Head of caudate nucleus (tissue), 42 donors: ENCODE measurements at places on chromosomes 2 and 18.

DNA sequence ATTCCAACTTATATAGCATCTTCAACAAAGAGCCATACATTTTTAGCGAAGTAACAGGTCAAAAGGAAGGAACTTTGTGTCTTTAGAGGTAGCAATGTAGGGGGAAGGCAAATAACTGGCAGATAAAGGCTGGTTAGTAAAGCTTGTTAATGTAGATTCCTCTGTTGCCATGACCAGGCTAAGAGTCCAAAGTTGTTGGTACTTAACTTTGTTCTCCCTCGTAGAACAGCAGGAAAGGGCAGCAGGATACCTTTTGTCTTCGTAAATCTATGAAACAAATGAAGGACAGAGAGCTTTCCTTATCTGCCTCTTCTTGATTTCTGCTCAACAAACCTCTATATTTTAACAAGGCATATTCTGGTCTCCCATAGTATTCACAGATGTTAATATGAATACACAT lies 18.6 kb downstream of the ZBTB14 start:
- no peak for DNase-seq

GRCh38 chr18:50793641-50794565 lies 25.9 kb downstream of the MRO start:
- DNase-seq, result no peak

- DNase-seq, result no peak
Measured at GRCh38 chr2:127681288-127681804, 6.0 kb upstream of the LIMS2 start.

GRCh38 chr18:57973889-57974288 lies 70.1 kb upstream of the NEDD4L start:
- no peak for DNase-seq

DNA sequence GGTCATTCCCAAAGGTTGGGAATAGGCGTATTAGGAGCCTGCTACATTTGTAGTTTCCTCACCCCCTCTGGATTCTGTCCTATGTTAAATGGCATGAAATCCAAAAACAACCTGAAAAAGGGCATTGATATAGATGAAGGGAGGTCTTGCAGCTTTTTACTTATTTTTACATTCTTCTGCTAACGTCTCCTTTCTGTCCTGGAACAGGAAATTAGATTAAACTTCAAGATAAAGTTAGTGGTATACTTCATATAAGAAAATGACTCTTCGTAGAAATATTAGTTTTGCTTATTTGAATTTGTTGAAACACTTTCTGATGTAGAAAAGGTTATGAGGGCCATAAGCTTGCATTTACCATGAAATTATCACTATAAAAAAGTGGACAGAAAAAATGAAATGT lies 694.5 kb downstream of the ADCYAP1 start:
- DNase-seq, result no peak

GRCh38 chr18:9876867-9877654 lies 8.7 kb upstream of the TXNDC2 start:
- no peak for DNase-seq

DNA sequence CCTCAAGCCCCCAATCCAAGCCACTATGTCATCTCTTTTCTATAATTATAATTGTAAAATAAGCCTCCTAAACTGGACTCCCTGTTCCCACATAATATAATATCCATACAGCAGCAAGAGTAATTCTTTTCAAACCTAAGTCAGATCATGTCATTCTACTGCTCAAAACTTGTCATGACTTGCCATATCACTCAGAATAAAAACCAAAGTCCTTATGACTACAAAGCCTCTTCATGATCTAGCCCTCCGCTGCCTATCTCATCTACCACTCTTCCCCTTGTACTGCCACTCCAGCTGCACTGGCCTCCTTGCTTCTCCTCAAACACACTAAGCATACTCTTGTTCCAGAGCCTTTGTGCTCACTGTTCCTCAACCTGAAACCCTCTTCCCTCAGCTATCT lies 69.9 kb downstream of the MEMO1 start:
- no peak for DNase-seq

DNA sequence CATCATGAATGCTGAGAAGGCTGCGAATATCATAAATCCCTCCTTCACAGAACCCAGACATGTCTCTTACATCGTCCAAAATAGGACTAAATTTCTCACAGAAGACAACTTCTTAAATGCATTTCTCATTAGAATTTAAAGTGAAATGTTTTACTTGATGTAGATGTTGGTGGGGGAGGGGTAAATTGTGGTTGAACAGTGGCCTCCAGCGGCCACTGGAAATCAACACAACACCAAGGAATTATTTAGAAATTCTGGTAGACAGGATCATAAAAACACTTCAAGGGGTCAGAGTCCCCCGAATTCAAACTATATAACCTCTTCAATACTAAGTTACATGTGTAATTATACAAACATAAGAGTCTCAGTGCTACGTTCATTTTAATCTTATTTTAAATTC lies 135.9 kb downstream of the ABCA12 start:
- peak; percentile 13 for DNase-seq

GRCh38 chr2:234491897-234492296 lies 5.0 kb downstream of the ARL4C start:
- no peak for DNase-seq

- peak; percentile 67 for DNase-seq
Measured at GRCh38 chr2:147082850-147083522, 761.8 kb upstream of the ACVR2A start.

DNA sequence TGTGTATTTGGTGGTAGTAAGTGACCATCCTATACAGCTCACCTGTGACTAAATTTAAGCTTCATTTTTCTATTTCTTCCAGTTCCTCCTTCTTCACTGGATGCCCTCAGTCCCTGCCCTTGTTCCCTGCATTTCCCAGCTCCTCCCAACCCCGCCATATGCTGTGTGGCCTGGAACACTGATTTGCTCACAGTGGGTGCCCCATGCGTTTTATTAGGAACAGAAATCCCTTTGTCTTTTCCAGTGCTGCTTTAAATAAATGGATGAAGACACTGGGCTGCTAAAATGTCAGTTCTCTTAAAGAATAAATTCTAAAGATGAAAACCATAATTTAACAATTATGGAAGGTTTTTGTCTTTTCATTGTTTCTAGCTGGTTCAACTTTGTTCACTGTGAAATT lies 477.3 kb downstream of the DCDC2C start:
- DNase-seq, result no peak

DNA sequence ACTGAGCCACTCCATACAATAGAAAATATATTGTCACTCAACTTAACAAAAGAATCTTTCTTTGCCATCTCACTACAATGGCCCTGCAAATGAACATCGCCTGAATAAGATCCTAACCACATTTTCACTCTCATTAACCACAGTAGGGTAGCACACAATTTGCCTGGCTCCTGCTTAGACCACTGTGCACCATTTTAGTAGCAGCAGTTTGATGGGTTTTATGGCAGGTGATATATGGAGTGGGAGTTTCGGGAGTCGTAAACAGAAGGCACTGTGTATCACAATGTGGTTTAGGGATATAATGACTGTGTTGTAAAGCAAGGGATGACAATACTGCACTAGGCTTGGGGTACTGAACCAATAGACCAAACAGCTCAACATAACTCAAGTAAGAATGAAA lies 617.4 kb downstream of the BCL11A start:
- DNase-seq, result no peak

DNA sequence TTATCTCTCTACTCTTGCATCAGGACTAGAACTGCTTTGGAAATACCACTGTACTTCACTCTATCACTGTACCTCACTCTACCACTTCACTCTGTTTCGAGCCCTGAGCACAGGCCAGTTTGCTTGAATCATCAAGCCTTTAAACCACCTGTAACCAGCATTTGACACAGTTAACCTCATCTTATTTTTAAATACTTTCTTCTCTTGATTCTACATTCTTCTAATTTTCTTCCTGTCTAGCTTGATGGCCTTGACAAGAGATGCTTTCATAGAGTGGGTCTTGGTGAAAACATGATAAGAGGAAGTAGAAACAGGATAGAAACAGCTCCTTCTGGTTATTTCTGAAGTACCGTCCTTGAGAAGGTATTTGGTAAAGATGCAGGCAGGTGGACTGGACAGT lies 78.1 kb downstream of the SPIRE1 start:
- DNase-seq, result no peak

- DNase-seq, result no peak
Measured at GRCh38 chr18:48884771-48885170, 66.0 kb downstream of the SMAD7 start.

DNA sequence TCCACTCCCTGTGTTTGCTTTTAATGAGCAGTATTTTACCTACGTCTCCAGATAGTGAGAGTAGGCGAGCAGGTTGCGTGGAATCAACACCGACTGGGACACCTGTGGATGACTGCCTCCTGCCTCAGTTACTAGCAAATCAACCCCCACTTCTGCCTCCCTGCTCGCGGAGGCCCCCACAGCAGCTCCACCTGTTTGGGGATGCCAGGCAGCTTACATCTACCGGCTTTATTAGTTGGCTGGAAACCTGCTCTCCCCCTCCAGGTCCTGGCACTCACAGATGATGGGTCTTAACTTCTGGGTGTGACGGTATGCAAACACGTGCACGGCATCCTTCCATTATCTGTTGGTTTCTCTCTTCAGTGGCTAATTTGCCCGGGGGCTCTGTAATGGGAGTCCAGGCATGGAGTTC lies 164.4 kb upstream of the SESTD1 start:
- DNase-seq, result no peak

GRCh38 chr2:174951745-174952144 lies 53.4 kb downstream of the CHN1 start:
- no peak for DNase-seq

- peak; percentile 9 for DNase-seq
Measured at GRCh38 chr18:2337552-2338141, 233.7 kb downstream of the METTL4 start.

- DNase-seq, result no peak
Measured at GRCh38 chr2:85823951-85824350, 64.8 kb downstream of the ST3GAL5 start.

GRCh38 chr2:237884681-237885080 lies 25.3 kb downstream of the RAMP1 start:
- no peak for DNase-seq

- no peak for DNase-seq
Measured at GRCh38 chr18:79420033-79420745, 24.5 kb downstream of the NFATC1 start.

GRCh38 chr2:216316743-216317142 lies 55.5 kb downstream of the MARCHF4 start:
- DNase-seq, result no peak
